ENCODE measurements at places on chromosomes 7 and 10.

DNA sequence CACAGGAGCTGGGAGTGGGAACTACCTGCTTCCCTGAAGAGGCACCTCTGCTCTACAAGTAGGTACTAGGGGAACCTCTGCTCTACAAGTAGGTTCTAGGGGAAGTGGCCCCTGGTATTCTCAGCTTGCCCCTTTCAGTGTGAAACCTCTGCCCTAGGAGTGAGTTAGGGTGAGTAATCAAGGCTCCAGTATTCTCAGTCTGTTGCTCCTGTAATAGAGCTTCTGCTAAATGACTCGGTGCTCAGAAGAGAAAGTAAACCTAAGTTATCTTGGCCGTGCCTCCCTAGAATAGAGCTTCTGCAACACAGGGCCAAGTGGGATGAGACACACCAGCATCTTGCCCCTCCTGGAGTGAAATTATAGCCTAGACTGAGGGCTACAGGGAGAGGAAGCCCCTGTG lies 13.4 kb upstream of the RASSF4 start:
- DNase-seq, result no peak

- DNase-seq, result no peak
Measured at GRCh38 chr7:120725376-120726039, 132.4 kb downstream of the TSPAN12 start.

DNA sequence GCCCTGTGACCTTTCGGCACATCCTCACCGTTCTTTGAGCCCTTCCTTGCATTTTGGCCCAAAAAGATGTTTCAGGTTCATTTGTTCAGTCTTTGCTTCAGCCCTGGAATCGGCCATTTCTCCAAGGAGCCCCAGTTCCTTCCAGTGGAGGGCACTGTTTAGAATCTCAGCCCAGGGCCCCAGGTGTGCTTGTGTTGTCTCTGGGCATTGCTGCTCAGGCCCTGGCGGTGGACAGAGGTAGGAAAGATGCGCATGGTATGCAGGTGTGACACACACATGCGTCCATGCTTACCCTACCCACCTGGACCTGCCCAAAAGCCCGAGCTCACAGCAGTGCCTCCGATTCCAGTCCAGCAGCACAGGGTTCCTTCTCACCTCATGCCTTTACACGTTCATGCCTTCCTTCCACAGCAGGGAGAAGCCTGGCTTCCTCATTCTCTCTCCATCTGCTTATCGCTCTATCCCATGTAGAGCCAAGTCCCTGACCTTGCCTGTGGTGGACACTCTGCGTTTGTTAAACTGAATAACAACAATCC lies 70.6 kb downstream of the LHPP start:
- DNase-seq, result no peak

- DNase-seq, result no peak
Measured at GRCh38 chr10:77120012-77120411, 517.6 kb downstream of the KCNMA1 start.

DNA sequence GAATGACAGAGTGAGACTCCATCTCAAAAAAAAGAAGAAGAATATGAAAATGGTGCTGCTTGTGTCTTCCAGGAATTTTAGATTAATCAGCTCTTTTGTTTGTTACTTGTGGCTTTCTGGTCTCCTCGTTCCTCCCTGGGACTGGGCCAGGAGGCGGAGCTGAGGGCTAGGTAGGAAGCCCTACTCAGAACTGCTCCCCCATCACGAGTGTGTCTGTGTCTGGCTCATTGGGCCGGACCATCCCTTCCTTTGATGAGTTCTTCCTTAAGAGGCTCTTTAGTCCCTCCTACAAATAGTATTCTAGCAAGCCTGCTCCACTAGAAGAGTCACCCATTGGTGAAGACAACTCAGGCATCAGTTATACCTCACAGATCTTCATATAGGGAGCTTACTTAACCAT lies 56.8 kb upstream of the YAE1 start:
- no peak for DNase-seq

DNA sequence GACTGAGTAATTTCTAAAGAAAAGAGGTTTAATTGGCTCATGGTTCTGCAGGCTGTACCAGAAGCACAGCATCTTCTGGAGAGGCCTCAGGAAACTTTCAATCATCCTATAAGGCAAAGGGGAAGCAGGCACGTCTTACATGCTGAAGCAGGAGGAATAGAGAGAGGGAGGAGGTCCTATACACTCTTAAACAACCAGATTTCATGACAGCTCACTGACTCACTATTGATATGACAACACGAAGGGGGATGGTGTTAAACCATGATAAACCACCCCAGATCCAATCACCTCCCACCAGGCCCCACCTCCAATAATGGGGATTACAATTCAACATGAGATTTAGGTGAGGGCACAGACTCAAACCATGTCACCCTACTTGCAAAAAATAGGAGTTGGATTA lies 201.5 kb downstream of the CDK14 start:
- DNase-seq, result no peak

DNA sequence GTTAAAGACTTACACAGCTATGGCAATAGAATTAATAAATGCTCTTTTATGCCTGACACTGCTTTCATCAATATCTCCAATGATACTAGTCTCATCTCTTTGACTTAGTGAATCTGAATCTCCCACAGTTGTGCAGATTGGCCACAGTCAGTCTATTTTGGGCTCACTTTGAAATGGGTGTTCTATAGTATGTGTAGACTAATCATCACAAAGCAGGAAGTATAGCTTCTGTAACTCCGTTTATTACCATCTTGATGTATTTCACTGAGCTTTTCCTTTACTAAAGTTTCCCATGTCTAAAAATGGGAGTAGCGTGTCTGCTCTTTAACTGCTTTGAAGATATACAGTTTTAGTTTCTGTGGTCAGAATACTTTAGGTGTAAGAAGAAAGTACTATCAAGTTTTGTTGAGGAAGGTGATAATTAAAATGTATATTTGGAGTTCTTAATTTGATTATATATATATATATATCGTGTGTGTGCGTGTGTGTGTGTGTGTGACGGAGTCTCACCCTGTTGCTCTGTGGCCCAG lies 70.1 kb downstream of the ST7 start:
- DNase-seq, result no peak

GRCh38 chr7:99105756-99106155 lies 38.2 kb downstream of the SMURF1 start:
- DNase-seq, result no peak

DNA sequence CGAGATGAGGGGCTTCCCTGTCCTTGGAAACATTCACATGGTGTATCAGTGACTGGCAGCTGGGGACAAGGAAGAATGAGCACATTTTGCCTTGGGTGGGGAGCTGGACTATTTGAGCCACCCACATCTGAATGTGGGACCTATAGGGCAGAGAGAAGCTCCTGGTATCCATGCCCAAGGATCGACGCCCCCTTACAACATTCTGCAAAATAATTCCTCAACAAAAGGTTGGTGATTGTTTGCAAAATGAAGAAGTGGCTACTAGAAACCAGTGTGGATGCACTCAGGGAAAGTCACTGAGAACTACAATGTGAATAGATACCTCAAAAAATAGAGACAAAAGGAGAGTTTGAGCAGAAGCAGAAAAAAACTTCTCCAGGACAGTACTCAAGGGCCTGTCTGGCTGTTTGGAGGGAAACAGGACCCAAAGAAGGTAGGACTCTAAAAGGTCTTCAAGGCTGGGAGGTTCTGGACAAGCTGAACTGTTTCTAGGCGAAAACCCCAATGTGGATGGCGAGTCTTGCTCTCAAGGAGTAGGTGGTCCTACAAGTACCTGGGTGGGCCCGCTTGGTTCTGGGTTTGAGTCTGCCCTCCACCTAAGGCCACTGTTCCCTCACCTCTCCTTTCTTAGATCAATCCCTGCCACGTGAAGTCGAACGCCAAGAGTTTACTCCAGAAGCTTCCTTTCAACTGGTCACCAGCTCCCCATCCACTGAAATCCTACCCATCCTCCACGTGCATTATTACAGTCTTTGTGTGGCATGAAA lies 125.0 kb upstream of the ZNF746 start:
- DNase-seq, result no peak

GRCh38 chr7:142329062-142329790 lies 71.4 kb upstream of the PRSS58 start:
- no peak for DNase-seq

DNA sequence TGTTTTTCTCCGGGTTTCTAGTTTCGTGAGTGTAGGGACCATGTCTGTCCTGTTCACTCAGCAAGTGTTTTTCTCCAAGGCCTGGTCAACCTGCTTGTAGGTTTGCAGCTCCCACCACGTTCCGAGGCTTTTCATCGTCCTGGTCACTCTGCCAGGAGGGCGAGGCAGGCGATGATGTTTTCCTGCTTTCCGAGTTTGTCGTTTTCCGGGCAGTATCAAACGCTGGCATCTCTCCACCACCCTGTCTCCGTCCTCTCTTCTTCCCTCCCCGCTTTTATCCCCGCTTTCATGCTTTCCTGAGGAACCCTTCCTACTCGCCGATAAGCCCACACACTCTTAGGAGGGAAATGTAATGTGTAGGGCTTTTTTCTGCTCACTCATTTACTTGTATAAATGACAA lies 11.2 kb downstream of the IQCE start:
- DNase-seq, result no peak

- DNase-seq, result no peak
Measured at GRCh38 chr10:63711361-63711760, 190.2 kb downstream of the REEP3 start.

DNA sequence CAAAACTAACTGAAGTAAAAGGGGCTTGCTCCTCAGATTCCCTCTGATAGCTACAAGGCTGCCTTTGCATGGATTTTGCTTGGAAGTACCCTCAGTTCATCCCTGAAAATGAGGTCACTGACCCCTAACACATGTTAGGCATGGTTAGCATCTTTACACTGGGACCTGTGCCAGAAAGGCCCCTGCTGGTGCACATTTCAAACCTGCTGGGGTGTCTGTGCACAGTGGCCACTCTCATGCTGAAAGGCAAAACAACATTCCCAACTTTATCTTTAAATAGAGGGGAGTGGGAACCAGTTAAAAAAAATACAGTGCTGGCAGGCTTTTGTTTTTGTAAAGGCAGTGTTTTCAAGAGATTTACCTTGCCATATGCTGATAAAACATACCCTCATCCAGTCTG lies 99.1 kb downstream of the ANK3 start:
- no peak for DNase-seq

DNA sequence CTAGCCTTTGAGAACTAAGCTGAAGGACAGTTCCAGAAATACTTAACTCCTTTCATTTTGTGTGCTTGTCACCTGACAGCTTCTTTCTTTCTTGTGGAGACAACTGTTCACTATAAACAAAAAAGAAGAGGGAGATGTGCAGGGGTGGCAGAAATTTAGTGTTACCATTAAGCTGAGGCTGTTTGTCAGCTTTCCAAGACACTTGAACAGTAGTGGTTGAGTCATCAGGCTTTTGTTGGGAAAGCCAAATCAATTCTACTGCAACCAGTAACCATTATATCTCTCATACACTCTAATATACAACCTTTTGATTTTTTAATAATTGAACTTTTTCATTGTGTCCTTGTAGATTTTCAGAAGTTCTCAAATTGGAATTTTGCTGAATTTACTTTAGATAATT lies 75.3 kb downstream of the POLL start:
- DNase-seq, result no peak

DNA sequence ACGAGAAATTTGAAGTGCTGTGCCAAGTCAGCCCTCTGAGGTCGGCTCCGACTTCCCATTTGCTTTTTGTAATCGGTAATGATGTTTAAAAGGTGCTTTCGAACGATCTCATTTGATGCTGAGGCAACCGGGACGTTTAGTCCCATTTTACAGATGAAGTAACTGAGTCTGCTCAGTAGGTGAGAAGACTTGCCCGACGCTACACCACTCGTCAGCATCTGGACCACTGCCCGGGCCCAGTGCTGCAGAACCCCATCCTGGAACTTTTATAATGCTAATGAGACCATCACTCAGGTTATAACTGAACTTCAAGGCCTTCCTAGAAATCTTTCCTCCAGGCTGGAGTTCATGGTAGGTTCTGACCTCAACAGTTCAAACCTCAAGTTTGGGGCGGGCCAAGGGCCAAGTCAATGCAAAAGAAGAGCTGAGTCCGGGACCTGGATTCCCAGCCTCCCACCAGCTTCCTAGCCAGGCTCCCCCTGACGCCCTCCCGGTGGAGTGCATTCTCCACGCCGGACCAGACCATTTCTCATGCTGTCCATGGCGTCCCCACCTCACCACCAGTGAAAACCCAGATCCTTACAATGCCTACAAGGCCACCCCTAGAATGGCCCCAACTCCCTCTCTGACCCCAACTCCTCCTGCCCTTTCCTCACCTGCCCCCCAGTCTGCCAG lies 699 bp upstream of the PDLIM1 start:
- no peak for DNase-seq

DNA sequence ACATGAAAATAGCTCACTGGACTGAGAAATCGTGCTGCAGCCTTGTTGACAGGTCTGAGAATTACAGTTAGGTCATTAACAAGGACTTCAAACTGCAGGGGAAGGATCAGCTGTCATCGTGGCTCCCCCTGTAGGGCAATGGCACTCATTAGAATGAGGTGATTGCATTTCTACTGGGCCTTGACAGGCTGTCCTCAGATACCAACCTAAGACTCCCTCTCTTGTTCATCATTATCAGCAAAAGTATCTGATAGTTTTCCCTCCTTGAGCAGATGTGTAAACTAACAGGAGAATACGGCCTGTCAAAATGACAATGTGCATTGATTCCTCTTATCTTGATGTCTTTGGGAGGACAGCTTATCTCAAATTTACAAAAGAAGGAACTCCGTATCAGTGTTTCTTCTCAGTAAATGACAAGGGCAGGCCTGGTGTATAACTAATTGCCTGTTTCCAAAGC lies 648.5 kb upstream of the LRRN3 start:
- DNase-seq, result no peak

- DNase-seq, result no peak
Measured at GRCh38 chr10:13496931-13497330, 31.9 kb downstream of the BEND7 start.

- DNase-seq, result no peak
Measured at GRCh38 chr7:7761974-7762779, 43.8 kb upstream of the RPA3 start.

DNA sequence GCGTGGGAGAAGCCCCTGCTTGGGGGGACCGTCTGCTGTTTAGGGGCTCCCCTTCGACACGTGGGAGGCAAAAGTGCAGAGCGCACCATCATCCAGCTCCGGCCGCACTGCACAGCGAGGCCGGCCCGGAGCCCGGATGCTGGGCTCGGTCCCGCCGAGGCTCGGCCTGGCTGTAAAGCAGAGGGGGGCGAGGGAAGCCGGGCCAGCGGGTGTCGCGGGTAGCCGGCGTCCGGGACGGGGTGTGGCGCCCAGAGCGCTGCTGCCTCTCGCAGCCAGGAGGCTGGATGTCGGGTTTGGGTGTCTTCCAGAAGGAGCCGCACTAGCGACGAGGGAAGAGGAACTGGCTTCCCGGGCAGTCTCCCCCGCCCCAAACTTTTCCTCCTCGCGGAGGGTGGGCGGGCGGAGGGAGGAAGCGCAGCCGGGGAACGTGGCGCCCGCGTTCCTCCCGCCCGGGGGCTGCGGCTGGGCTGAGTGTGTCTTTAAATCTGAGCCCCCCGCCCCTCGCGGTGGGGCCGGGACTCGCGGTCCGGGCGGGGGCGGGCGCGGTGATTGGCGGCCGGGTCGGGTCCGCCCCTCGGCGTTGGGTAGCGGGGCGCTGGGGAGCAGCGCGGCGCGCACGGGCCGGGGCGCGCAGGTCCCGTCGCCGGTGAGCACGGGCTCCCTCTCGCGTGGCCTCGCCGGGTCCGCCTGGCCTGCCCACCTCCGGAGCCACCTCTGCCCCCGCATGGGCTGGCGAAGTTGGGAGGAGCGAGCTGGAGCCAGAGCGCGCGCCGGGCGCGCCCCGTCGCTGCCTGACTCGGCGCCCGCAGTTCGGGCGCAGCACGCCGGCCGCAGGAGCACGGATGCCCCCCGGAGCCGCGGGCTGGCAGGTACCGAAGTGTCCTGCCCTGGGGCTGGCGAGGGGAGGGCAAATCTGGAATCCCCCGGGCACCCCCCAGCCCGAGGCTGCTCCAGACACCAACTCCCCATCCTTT lies at the start of gene PALD1:
TSS of gene PALD1 (plus strand) at position 577 of the 974 bp plus-strand sequence. CDS start 47,185 bp downstream, outside the sequence.
- no peak for DNase-seq

GRCh38 chr7:158133515-158134271 lies 453.9 kb downstream of the PTPRN2 start:
- DNase-seq, result no peak

All from BJ (cell line).